ENCODE measurements at places on chromosomes 2 and 18.

DNA sequence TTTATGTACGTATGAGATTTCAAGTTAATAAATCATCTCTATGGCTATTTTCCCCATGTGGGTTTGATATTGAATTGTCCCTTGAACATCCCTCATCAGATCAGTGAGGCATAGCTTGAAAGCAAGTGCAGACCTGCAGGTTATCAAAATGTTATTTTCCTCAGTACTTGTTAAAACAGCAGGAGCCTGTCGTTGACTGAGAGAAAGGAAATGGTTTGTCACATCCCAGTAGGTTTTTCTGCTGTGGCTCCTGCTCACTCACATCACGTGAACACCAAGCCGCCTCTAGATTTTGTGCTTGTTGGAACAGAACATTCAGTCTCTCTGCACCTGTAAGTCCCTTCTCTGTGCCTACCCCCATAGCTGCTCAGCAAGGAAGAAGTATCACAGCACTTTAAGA is 340.3 kb downstream of the CELF4 start:
- no peak for DNase-seq

DNA sequence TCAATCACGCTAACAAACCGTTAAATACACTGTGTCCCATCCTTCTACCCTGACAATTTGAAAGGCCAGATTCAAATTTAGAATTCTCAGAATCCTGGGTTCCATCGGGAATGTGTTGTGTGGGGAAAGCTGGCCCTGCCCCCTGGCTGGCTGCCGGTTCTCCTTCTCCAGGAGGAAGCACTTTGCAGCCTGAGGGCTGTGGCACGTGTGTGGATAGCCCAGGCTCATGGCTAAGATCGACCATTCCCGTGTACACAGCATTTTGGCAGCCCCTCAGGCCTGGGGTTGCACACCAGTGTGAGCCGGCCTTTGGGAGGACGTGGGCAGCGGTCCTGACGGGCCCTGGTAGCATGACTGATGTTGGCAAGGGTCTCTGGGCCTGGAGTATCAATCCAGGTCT is 51.0 kb upstream of the ROCK2 start:
- DNase-seq, result no peak

GRCh38 chr2:222293660-222294630 is 4.9 kb downstream of the PAX3 start:
- DNase-seq, result no peak

DNA sequence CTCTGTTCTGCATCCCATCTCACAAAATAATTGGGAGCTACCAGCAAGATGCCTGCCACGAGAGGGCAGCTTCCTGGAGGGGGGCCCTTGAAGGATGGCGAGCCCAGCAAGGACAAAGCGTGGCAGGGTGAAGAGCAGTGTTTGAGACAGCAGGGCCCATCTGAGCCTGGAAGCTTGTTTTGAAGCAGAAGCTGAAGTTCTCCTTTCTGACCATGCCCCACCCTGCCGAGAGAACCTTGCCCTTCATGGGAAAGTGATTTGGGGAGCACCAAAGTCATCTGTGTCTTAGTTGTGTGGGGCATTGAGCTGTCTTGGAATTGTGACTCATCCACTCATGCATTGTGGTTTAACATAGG is 216.3 kb downstream of the BCL11A start:
- no peak for DNase-seq

DNA sequence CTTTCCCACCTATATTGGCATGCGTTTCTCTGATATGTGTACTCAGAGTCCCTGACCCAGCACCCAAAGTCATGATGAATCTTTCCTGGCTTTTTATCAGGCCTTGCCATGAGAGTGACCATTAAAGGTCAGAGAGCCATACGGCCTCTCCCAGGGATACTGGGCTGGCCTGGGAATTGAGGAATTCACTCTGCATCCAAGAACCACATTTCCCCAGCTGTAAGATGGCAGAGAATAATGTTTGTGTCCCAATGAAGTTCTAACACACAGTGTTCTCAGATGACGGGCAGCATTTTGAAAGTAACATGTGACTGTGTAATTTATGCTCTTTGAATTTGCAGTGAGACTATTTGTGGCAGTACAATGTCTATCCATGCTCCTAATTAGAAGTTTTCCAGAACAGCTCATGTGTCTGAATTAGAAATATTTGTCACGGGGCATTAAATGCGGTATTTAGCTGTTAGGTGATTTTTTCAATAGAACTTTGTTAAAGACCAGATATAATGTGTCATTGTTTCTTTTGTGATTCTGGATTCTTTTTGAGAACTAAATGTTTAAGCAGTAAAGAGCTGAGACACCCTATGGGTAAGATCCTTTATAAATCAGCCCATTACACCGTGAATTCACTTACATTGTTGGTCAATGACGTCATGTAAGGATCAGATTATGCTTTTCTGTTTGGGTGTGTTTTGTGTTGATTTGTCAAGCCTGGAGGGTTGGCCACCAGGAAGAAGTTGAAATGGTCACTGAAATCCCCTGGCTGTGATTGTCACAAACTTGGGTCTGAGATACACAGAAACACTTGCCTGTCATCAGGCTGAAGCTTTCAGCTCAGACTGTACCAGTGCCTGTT is 7.3 kb upstream of the SLC3A1 start:
- DNase-seq, result no peak

- no peak for DNase-seq
Observed at GRCh38 chr2:152542995-152543481, 174.2 kb downstream of the PRPF40A start.
